ENCODE measurements at places on chromosomes 4 and X.

DNA sequence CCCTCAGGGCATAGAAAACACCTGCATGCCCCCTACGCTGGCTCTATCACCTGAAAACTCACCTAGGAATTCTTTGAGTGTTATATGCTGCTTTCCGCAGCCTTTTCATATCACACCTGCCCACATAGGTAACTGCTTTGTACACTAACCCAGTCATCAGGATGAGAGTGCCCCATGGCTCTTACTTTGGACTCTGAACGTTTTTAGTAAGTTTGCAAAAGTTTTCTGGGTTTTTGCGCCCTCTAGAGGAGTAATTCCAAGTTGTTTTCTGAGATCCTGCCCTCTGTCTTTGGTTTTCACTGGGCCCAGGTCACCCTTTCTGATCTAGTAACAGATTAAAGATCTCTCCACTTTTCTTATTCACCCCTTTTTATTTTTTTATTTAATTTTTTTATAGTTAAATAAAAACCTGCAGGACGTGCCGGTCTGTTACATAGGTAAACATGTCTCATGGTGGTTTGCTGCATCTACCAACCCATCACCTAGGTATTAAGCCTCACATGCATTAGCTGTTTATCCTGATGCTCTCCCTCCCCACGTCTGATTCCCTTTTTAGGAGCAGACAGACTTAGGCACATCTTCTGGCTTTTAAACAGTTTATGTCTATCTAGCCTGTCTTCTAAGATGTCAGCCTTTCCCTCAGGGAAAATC lies 139.2 kb downstream of the NWD2 start:
- DNase-seq, result no peak

GRCh38 chr4:152684007-152684406 lies 4.2 kb upstream of the TMEM154 start:
- DNase-seq, result no peak

DNA sequence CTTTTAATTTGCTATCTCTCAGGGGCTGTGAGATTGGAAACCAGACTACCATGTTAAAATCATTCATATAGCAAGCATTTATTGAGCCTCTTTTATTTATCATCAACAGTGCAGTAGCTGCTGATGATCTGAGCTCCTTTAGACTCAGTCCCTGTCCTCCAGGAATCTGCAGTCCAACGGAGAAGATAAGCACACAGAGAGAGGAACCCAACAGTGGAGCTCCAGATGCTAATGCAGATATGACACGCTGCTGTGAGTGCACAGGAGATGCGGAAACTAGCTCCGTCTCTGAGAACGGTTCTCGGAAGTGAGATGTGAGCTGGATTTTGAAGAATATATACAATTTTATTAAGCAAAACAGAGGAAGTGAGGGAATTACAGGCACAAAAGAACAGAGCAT lies 35.4 kb downstream of the DCHS2 start:
- no peak for DNase-seq

- DNase-seq, result no peak
These were observed 76.9 kb upstream of the PPARGC1A start for GRCh38 chr4:23966725-23967124.

GRCh38 chr4:82594456-82594855 lies 32.7 kb upstream of the TMEM150C start:
- DNase-seq, result no peak

GRCh38 chr4:24473309-24473721 lies 111.0 kb downstream of the DHX15 start:
- DNase-seq, result no peak

GRCh38 chr4:178414042-178414441 lies 971.8 kb upstream of the AGA start:
- DNase-seq, result no peak

GRCh38 chr4:82893942-82894341 lies 3.0 kb upstream of the SEC31A start:
- no peak for DNase-seq

DNA sequence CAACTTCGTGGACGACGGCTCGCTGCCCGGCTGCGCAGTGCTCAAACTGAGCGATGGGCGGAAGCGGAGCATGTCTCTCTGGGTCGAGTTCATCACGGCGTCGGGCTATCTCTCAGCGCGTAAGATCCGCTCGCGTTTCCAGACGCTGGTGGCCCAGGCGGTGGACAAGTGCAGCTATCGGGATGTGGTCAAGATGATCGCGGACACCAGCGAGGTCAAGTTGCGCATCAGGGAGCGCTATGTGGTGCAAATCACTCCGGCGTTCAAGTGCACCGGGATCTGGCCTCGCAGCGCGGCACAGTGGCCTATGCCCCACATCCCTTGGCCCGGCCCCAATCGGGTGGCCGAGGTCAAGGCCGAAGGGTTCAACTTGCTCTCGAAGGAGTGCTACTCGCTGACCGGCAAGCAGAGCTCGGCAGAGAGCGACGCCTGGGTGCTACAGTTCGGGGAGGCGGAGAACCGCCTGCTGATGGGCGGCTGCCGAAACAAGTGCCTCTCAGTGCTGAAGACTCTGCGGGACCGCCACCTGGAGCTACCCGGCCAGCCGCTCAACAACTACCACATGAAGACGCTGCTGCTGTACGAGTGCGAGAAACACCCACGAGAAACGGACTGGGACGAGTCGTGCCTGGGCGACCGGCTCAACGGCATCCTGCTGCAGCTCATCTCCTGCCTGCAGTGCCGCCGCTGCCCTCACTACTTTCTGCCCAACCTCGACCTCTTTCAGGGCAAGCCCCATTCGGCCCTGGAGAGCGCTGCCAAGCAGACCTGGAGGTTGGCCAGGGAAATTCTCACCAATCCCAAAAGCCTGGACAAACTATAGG lies 1.5 kb downstream of the MAB21L2 start:
- DNase-seq, result no peak

- no peak for DNase-seq
These were observed 39.3 kb downstream of the SYTL5 start for GRCh38 chrX:38045538-38046096.

Measured in CD4-positive, alpha-beta T cell treated with Interferon alpha-2 for 1 hour (primary cell).